T-helper 2 cell treated with Interferon-gamma antibody and Interleukin-4, amounts not matched to agents 100 ng/mL and 5 ng/mL, for 36 hours (primary cell): ENCODE measurements at places on chromosomes 2 and 18. TPM values are rescaled to one million over a fixed set of nuclear protein-coding genes. Genes with fewer than 3 reads are reported as not detected.

The HOXD4 gene
- not detected in 2 replicates for total RNA-seq

The ANKRD62 gene
- not detected in 2 replicates for total RNA-seq

The MORN2 gene
- 1.4 and 2.4 TPM in 2 replicates for total RNA-seq

The GAREM1 gene
- not detected in 2 replicates for total RNA-seq

The MDH1B gene
- 0.09 and 0.32 TPM in 2 replicates for total RNA-seq

The RRM2 gene
- total RNA-seq = 493 and 506 TPM in 2 replicates
